ENCODE measurements at places on chromosomes 5 and 9. TPM values are rescaled to one million over a fixed set of nuclear protein-coding genes. Genes with fewer than 3 reads are reported as not detected.

The SGTB gene
- 4.7 TPM for total RNA-seq

The ANKRD18A gene
- 3.0 TPM for total RNA-seq

The EPB41L4A gene
- total RNA-seq, result 20.5 TPM

DNA sequence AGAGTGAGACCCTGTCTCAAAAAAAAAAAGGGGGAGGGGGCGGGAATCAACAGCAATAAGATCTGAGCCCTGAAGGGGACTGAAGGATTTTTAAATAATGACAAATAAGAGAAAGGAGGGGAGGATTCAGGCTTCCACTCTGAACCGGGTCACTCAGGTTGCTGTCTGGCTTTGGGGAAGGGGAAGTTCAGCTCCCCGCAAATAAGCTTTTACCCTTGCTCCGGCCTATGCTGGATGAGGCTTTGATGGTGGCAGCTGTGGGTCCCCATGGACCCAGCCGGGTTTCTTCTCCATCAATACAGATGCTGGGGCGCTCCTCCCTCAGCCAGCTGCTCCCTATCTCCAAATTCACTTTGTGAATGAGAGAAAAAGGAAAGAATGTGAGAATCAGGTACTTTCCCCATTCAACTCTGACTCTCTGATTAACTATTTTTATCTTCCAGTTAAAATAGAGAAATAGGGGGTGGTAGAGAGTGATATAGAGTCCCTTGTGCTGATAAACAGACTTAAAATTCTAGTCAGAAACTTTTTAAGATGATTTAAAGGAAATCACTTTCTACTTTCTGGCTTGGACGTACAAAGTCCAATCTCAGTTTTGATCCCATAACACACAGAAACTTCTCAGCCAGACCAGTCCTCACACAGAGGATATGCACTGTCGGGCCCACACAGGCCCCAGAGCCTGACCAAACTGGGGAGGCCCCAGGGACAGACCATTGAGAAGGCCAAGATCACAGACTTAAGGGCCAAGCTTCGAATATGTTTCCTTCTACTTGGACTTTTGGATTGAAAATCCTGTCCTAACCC, 39.6 kb downstream of the C5orf15 start:
- no peak for DNase-seq

The SV2C gene
- total RNA-seq, result not detected

DNA sequence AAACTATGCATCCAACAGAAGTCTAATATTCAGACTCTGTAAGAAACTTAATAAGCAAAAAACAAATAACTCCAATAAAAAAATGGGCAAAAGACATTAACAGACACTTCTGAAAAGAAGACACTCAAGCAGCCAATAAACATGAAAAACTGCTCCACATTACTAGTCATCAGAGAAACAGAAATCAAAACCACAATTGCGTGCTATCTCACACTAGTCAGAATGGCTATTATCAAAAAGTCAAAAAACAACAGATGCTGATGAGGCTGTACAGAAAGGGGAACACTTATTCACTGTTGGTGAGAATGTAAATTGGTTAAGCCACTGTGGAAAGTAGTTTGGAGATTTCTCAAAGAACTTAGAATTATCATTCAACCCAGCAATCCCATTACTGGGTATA, 101.2 kb upstream of the TRIM32 start:
- no peak for DNase-seq

The LPAR1 gene
- total RNA-seq, result 12.7 TPM

DNA sequence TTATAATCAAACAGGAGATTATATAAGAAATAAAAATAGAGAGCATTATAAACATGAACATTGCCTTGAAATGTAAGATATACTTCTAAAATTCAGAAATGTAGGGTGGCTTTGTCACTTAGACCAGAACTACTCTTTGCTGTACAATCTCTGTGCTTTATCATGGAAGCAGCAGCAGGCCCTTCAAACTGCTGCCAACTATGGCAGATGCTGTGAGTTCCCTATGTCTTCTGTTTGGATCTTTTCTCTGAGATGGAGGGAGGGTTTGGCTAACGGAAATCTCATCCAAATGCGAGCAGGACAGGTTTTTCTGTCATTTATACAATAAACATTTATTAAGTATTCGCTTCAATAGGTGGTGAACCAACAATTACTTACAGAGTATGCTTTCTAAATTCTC, 34.8 kb upstream of the RICTOR start:
- DNase-seq, result no peak

DNA sequence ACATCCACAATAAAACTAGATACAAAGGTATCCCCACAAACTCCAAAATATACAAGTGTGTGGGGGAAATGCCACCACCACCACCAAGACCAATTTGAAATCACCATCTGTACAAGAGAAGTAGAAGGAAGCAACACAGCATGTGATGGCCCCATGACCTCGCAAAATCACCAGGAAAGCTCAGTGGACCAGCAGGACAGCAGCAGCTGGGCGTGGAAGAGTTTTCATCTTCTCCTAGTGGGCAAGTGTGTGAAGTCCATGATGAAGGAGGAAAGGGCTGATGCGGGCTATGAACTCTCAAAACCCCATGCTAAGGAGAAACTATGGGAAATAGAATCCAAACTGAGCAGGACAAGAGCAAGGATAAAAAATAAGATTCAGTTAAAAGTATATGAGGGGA, 58.1 kb downstream of the GOLPH3 start:
- DNase-seq, result no peak

DNA sequence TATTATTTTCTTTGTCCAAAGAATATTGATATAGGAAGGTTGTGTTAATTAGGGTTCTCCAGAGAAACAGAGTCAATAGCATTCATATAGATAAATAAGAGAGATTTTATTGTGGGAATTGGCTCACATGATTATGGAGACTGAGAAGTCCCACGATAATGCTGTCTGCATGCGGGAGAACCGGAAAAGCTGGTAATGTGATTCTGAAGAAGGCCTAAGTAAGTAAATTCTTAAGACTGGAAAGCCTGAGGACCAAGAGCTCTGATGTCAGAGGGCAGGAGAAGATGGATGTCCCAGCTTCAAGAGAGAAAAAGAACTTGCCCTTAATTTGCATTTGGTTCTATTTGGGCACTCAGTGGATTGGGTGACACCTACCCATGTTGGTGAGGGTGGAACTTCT, 307.4 kb upstream of the C9orf72 start:
- DNase-seq, result no peak

The FCN2 gene
- 0.30 TPM for total RNA-seq

The TYRP1 gene
- 50.2 TPM for total RNA-seq

The NR6A1 gene
- total RNA-seq, result 1.4 TPM

The PKD2L2 gene
- total RNA-seq, result 0.48 TPM

The FOXD4 gene
- total RNA-seq, result not detected

The TCF7 gene
- total RNA-seq, result 2.2 TPM

The DIMT1 gene
- 17.8 TPM for total RNA-seq

The GPR150 gene
- total RNA-seq, result not detected

- DNase-seq, result no peak
These were observed 5.0 kb downstream of the TENT4A start for GRCh38 chr5:6718161-6718681.

- no peak for DNase-seq
These were observed 7.7 kb downstream of the ZNF622 start for GRCh38 chr5:16457853-16458252.

DNA sequence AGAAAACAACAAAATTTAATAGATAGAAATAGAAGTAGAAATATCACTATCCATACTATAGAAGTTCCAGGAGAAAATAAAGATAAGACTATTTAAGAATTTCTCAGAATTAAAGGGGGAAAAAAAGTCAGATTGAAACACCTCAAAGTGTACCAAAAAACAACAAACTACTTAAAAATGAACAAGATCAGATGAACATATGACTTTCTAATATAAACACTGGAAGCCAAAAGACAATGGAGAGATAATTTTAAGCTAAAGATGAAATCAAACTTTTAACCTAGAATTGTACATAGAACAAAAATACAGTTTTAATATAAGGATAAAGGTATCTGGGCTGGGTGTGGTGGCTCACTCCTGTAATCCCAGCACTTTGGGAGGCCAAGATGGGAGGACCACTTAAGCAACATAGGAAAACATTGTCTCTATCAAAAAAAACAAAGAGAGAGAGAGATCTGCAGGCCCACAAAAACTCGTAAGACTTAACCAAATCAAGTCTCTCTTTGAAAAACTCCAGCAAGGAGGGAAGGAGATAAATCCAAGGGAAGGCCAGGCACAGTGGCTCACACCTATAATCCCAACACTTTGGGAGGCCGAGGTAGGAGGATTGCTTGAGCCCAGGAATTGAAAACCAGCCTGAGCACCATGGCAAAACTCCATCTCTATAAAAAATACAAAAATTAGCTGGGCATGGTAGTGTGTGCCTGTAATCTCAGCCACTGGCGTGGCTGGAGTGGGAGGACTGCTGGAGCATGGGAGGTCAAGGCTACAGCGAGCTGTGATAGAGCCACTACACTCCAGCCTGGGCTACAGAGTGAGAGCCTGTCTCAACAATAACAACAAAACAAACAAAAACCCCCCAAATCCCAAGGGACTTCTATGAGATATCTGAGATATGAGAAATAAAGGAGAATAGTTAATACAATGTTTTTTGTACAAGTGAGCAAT, 32.4 kb downstream of the ABHD17B start:
- no peak for DNase-seq

DNA sequence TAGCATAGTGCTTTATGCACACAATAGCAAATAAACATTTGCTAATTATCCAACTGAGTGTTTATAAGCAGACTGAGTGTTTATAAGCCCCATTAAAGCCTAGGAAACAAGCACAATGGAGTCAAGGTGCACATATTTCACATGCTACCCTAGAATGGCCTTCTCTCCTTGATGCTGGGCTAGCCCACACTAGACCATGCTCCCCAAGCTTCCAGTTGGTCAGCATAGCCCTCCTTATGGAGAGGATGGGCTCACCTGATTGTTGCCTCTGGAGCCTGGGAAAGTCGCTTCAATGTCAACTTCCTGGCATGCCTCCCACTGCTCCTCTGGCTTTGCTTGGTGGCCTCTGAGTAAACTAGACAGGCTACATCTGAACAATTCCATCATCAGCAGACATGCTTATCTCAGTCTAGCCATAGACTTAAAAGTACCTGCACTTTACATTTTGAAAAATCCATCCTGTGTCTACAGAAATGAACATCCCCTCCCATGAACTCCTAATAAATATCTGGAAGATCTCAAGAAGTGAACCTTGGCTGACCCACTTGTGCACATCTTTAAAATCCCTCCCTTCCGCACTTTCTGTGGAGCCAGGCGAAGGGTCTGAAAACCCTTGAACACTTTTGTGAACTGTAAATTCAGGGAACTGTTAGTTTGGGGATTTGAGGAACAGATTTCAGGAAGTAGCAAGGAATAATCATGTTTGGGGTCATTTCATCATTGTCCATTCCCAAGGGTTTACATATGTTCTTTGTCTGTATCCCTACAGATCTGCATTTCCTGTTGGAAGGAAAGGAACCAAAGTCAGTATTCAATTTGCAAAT, 486.6 kb downstream of the ARHGEF28 start:
- DNase-seq, result no peak

GRCh38 chr9:655875-656274, 185.6 kb upstream of the DMRT1 start:
- peak; percentile 95 for DNase-seq

DNA sequence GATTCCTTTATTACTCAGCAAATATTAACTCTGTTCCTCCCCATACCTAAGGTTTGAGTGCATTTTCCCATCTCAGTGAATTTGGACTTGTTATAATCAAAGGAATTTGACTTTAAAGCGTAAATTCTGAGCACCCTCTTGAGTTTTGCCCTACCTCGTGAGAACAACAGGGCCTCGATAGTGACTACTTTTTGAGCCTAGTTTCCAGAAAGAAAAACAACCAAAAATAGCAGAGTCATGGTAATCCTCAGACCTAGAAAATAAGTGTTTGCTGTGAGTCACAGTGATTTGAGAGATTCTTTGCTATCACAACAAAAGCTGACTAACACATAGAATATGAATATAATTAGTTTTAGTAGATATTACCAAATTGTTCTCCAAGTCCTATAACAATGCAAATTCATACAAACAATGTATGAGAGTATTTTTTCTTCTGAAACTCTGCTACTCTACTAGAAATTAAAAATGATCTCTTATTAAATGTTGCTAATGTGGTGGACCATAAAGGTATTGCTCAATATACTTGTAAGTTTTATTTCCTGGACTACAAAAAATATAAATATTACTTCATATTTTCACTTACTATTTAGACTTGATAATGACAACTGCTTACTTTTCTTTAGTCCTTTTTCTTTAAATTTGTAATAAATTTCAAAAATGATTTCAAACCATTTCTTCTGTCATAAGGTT, 759.7 kb downstream of the BRINP1 start:
- DNase-seq, result no peak

All from Right ventricle myocardium superior (tissue), 1 donor.